ENCODE measurements at places on chromosomes 11 and 22. TPM values are rescaled to one million over a fixed set of nuclear protein-coding genes. Genes with fewer than 3 reads are reported as not detected.

The CCDC81 gene
- total RNA-seq = not detected

The SEC14L2 gene
- not detected for total RNA-seq

- no peaks in the 10 kb centered on the region for H3K36me3 ChIP-seq
- H3K27me3 ChIP-seq = no peaks in the 10 kb centered on the region
- no peaks in the 10 kb centered on the region for H3K4me1 ChIP-seq
Observed at GRCh38 chr22:26848244-26848920, 191.0 kb downstream of the MIAT start.

DNA sequence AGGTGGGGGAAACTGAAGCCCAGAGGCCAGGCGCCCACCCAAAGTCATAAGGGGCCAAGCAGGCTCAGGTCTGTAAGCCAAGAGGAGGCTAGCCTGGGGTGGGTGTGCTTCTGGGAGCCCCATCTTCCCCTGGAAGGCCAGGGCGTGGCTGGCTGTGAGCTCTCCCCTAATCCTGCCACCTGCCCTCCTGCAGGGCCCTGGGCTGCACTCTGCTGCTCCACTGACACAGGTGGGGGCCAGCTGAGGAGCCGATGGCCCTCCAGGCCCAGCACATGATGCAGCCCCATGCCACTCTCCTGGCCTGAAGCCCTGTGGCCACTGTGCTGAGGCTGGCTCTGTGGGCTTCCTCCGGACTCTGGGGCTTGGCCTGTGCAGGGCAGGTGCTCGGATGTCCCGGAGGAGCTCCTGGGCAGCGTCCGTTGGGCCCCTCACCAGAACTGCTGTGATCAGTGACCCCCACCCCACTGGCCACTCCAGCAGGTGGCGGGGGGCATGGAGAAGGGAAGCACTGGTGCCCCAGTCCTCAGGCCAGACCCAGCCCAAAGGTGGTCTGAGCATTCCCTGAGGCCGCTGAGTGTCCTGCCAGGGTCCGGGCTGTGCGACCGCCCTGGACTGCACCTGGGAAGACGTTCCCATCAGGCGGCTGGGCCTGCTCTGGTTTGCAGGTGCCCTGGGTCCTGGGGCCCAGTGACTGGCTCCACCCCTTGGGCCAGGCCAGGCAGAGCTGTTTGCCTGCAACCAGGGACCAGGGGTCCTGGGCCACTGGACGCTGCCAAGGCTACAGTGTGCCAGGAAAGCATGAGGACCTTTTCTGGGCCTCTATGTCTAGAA lies 8.5 kb downstream of the PIM3 start:
- H3K4me1 ChIP-seq = peaks cover 82% of the 10 kb centered on the region
- peak overlapping the region; percentile 97 for H3K27ac ChIP-seq
- no peaks in the 10 kb centered on the region for H3K27me3 ChIP-seq
- peak; percentile 27 for DNase-seq
- no peak overlapping the region for H3K4me3 ChIP-seq

- no peak overlapping the region for H3K27ac ChIP-seq
- H3K4me1 ChIP-seq = no peaks in the 10 kb centered on the region
- H3K36me3 ChIP-seq = no peaks in the 10 kb centered on the region
- no peak for DNase-seq
- H3K27me3 ChIP-seq = peaks cover 66% of the 10 kb centered on the region
Observed at GRCh38 chr22:36796552-36797175, 20.2 kb downstream of the PVALB start.

DNA sequence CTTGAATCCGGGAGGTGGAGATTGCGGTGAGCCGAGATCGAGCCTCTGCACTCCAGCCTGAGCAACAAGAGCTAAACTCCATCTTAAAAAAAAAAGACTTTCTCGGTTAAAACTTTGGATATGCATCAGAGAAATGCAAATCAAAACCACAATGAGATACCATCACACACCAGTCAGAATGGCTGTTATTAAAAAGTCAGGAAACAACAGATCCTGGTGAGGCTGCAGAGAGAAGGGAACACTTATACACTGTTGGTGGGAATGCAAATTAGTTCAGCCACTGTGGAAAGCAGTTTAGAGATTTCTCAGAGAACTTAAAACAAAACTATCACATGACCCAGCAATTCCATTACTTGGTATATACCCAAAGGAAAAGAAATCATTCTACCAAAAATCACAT lies 619.4 kb upstream of the KIRREL3 start:
- H3K4me3 ChIP-seq = no peak overlapping the region
- H3K27me3 ChIP-seq = no peaks in the 10 kb centered on the region
- no peak overlapping the region for H3K27ac ChIP-seq
- no peaks in the 10 kb centered on the region for H3K36me3 ChIP-seq
- H3K4me1 ChIP-seq = no peaks in the 10 kb centered on the region
- no peak for DNase-seq

DNA sequence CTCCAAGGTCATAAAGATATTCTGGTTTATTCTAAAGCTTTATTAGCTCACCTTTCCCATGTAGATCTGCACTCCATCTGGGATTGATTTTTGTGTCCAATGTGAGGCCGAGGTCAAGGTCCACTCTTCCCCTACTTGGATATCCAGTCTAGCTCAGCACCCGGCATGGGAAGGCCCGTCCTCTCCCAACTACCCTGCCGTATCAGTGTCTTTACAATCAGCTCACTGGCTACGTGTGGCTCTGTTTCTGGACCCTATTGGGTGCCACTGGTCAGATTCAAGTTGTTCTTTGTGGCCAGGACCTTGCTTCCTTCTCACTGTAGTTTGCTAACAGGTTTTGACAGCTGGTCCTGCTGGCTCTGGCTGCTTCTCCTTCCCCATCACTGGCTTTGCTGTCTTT lies 30.9 kb downstream of the KCNQ1OT1 start:
- no peak overlapping the region for H3K4me3 ChIP-seq
- no peaks in the 10 kb centered on the region for H3K27me3 ChIP-seq
- DNase-seq = no peak
- H3K4me1 ChIP-seq = peaks cover 6% of the 10 kb centered on the region

DNA sequence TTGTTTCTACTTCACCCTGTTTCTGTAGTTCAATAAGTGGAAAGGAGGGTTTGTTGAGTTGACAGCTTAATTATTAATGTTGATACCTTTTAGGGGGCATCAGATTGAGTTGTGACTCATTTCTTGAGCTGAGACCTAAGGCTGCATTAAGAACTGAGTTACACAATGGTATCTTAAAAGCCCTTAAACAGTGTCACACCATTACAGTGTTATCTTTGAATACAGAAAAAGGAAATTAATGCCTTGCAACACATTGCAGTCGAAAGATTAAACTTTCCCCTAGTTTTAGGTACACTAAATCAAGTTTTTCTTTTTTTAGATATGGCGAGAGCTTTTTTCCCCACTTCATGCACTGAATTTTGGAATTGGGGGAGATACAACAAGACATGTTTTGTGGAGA lies 16.7 kb downstream of the PAFAH1B2 start:
- no peak for DNase-seq
- no peak overlapping the region for H3K27ac ChIP-seq
- H3K27me3 ChIP-seq = no peaks in the 10 kb centered on the region

DNA sequence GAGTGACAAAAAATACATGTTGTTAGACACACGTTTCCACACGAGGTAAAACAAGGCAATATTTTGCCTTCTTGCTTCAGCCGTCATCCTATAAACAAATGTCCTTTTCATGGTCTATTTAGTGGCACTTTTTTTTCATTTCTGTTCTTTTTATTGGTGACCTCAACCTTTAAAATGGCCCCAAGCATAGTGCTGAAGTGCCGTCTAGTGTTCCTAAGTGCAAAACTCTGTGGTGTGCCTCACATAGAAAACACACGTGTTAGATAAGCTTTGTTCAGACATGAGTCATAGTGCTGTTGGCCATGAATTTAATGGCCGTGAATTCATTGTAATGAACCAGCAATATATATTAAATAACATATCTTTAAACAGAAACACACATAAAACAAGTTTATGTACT lies 15.6 kb downstream of the OVCH2 start:
- H3K4me3 ChIP-seq = no peak overlapping the region
- no peaks in the 10 kb centered on the region for H3K4me1 ChIP-seq
- H3K27ac ChIP-seq = no peak overlapping the region
- no peak for DNase-seq

DNA sequence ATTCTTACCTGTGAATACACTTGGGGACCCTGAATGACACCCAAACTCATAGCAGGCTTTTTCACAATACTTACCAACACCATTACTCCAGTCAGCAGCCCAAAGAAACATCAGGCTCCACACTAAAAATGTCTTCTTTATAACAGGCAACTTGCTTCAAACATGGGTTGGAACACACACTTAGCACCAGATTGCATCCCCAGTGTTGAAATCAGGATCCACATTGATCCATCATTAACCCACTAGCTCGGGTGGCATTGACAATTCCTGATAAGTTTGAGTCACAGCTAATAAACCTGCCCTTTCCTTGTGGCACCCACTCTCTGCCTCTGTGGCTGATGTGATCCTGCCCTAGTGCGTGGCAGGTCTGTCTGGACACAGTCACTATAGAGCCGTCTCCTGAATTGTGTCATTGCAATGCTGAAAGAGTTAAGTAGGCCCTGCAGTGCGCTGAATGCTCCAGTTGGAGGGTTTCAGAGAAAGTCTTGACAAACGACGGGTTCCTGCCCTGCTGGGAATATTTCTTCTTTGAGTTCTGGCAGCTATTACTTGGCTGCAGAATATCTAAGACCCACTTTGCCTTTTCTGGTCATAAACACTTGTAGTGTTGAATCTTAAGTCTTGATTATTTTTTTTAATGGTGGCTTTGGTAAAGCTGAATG lies 19.6 kb upstream of the C11orf96 start:
- H3K27me3 ChIP-seq = no peaks in the 10 kb centered on the region
- H3K4me3 ChIP-seq = no peak overlapping the region
- DNase-seq = peak; percentile 76
- H3K36me3 ChIP-seq = peaks cover 35% of the 10 kb centered on the region
- peaks cover 92% of the 10 kb centered on the region for H3K4me1 ChIP-seq

DNA sequence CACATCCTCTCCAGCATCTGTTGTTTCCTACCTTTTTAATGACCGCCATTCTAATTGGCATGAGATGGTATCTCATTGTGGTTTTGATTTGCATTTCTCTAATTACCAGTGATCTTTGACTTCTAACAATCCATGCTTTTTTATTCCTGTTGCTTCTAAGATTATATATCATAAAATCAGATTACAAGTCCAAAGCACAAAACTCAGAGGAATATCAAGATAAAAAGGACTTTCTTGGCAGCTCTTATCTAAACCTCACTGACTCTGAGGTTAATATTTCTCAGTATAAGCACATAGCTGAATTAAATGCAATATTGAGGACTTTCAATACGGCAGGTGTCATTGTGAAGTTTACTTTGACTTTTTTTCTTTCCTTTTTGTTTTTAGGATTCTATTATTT lies 11.4 kb downstream of the SLC5A12 start:
- H3K4me3 ChIP-seq = no peak overlapping the region
- no peaks in the 10 kb centered on the region for H3K27me3 ChIP-seq
- no peak overlapping the region for H3K27ac ChIP-seq
- H3K36me3 ChIP-seq = no peaks in the 10 kb centered on the region

DNA sequence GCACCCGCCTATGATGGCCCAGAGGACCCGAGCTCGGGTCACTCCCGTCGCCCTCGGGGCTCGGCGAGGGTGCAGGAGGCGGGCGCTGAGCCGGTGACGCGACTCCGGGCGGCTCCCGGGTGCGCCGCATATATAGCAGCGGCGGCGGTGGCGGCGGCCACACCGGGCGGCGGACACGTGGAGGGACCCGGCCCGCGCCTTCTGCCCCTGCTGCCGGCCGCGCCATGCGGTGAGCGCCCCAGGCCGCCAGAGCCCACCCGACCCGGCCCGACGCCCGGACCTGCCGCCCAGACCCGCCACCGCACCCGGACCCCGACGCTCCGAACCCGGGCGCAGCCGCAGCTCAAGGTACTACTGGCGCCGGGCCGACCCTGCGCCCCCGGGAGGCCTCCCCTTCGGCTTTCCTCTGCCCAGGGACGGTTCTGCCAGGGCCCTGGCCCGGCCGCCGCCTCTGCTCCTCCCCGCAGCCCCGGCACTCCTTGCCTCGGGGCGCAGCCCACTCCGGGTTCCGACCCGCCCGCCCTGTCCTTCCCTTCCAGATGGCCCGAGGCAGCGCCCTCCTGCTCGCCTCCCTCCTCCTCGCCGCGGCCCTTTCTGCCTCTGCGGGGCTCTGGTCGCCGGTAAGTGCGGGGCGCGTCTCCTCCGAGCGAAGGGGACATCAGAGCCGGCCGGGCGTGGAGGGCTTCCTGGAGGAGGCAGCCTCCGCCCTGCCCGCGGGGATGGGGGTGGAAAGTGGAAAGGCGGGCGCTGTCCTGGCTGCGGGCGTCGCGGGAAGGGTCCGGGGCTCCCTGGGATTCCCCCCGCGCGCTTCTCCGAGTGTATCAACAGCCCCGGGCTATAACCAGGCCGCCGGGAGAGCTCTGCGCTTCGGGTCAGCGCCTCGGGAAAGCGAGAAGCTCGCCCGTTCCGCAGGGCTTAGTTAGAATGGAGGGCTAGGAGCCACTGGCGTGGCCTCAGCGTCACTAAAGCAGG lies at the start of gene GAL:
Gene GAL, plus strand, starts transcription at position 160 of the 972 bp plus-strand sequence. Its CDS starts 380 bp downstream, at position 540.
- H3K27ac ChIP-seq = no peak within 1 kb of the TSS
- DNase-seq = peak; percentile 66
- peaks cover 82% of the 10 kb centered on the region for H3K27me3 ChIP-seq
- peaks cover 15% of the 10 kb centered on the region for H3K4me1 ChIP-seq
- H3K36me3 ChIP-seq = no peaks in the 10 kb centered on the region
- H3K4me3 ChIP-seq = peak within 1 kb of the TSS; percentile 49

GRCh38 chr11:4677948-4678347 lies 19.7 kb downstream of the OR51E2 start:
- H3K4me1 ChIP-seq = no peaks in the 10 kb centered on the region
- H3K4me3 ChIP-seq = no peak overlapping the region
- no peak for DNase-seq
- H3K27ac ChIP-seq = no peak overlapping the region

Data from stomach (tissue), 19 donors.